ENCODE measurements at places on chromosomes 6 and 20. TPM values are rescaled to one million over a fixed set of nuclear protein-coding genes. Genes with fewer than 3 reads are reported as not detected.

The C6orf163 gene
- total RNA-seq = 2.4 TPM

The APOBEC2 gene
- total RNA-seq = not detected

The KIF13A gene
- total RNA-seq = 56.8 TPM

The GPLD1 gene
- under 0.01 TPM for total RNA-seq

The CYP21A2 gene
- under 0.01 TPM for total RNA-seq

The PCSK2 gene
- not detected for total RNA-seq

The FOXS1 gene
- not detected for total RNA-seq

The TINAG gene
- not detected for total RNA-seq

The C4B gene
- 15.4 TPM for total RNA-seq

The SLC24A3 gene
- not detected for total RNA-seq

The HLA-DQA1 gene
- 0.16 TPM for total RNA-seq

The GLP1R gene
- total RNA-seq = not detected

The SLC12A5 gene
- under 0.01 TPM for total RNA-seq

The FOXF2 gene
- total RNA-seq = 31.2 TPM

The TSHZ2 gene
- total RNA-seq = 0.63 TPM

The ADGRF1 gene
- total RNA-seq = not detected

The DAAM2 gene
- total RNA-seq = 4.7 TPM

The SPAG4 gene
- 4.7 TPM for total RNA-seq

The MDN1 gene
- 17.0 TPM for total RNA-seq

The BCAS4 gene
- total RNA-seq = 15.5 TPM

The PPP1R3G gene
- 3.8 TPM for total RNA-seq

The SIRPD gene
- not detected for total RNA-seq

The TFAP2B gene
- not detected for total RNA-seq

The AGPAT4 gene
- 10.2 TPM for total RNA-seq

The FAXC gene
- total RNA-seq = 0.26 TPM

The BPIFB4 gene
- not detected for total RNA-seq
